ENCODE measurements at places on chromosomes 1 and 21. TPM values are rescaled to one million over a fixed set of nuclear protein-coding genes. Genes with fewer than 3 reads are reported as not detected.

Gene HES3
- not detected for total RNA-seq

Gene ACTL8
- not detected for total RNA-seq

DNA sequence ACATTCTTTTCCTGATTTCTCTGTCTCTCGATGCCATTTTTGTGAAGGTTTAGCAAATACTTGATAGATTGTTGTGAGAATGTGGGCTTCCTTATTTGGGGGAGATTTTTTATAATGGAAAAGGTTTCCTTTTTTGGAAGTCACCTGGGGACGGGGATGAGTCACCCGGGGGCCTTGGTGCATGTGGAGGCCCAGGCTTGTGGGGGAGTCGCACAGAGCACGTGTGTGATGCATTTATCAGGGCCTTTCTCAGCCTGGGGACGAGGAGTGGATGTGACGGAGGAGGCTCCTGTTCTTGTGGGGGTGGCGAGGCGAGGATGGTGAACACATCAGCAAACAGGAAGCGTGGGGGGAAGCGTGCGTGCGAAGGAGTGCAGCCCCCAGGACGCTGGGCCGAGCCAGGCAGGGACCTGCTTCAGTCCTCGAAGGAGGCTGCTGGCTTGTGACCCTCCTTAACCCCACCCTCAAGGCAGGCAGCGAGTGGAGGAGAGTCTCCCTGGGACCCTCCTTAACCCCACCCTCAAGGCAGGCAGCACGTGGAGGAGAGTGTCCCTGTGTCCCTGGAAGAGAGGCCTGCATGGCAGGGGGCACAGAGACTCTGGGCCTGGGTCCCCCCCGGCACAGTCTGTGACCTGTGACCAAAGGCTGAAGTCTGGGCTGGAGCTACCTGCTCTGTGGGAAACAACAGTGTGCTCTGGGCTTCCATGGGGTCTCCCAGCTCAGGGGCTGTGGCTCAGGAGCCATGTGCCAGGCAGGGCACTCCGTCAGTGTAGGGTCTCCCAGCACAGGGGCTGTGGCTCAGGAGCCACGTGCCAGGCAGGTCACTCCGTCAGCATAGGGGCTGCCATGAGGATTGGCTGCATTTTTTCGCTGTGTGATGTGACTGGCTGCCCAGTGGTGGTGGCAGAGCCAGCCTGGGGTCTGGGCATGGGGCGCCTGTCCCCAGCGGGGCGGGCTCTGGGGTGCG is 57.2 kb downstream of the AGPAT3 start:
- DNase-seq: no peak
- peaks cover 20% of the 10 kb centered on the region for H3K4me1 ChIP-seq
- no peak overlapping the region for H3K4me3 ChIP-seq
- H3K27me3 ChIP-seq: no peaks in the 10 kb centered on the region
- peaks cover 7% of the 10 kb centered on the region for H3K36me3 ChIP-seq

GRCh38 chr1:55658917-55659316 is 443.8 kb upstream of the USP24 start:
- no peak for DNase-seq
- no peaks in the 10 kb centered on the region for H3K27me3 ChIP-seq
- no peak overlapping the region for H3K27ac ChIP-seq
- no peak overlapping the region for H3K4me3 ChIP-seq
- H3K36me3 ChIP-seq: no peaks in the 10 kb centered on the region

- H3K4me3 ChIP-seq: peak overlapping the region; percentile 24
- DNase-seq: peak; percentile 56
- no peaks in the 10 kb centered on the region for H3K27me3 ChIP-seq
These were observed 155.9 kb upstream of the RUNX1 start for GRCh38 chr21:35204850-35205541.

DNA sequence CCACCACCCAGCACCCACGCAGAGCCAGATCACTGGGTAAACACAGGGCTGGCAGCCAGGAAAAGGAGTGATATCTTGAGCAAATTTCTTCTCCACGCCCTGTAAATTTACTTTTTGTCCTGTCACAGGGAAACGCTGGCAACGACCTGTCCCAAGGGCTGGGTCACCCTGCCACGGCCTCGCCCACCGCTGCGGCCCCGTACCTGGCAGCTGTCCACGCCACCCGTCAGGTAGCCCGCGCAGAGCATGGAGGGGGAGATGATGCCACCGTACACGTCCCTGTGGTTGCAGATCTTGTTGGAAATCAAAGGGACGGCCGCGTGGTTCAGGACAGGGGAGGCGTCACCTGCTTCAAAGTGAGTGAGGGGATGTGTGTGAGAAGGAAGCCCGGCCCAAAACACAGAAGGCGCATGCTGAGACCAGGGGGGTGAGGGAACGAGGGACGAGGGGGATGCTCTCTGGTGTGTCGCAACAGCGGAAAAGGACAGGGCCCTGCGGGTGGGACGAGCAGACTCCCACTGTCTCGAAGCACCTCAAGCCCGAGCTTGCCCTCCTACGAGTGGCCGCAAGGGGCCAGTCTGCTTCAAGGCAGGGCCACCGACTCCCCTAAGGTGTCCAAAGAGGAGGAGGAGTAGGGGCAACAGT is 10.1 kb upstream of the TFF1 start:
- no peak overlapping the region for H3K27ac ChIP-seq
- no peak overlapping the region for H3K4me3 ChIP-seq
- DNase-seq: no peak
- H3K4me1 ChIP-seq: no peaks in the 10 kb centered on the region

- no peaks in the 10 kb centered on the region for H3K27me3 ChIP-seq
- no peak for DNase-seq
- H3K4me3 ChIP-seq: no peak overlapping the region
- H3K36me3 ChIP-seq: peaks cover 68% of the 10 kb centered on the region
- peaks cover 14% of the 10 kb centered on the region for H3K4me1 ChIP-seq
These were observed 24.6 kb downstream of the NTPCR start for GRCh38 chr1:232974971-232975370.

DNA sequence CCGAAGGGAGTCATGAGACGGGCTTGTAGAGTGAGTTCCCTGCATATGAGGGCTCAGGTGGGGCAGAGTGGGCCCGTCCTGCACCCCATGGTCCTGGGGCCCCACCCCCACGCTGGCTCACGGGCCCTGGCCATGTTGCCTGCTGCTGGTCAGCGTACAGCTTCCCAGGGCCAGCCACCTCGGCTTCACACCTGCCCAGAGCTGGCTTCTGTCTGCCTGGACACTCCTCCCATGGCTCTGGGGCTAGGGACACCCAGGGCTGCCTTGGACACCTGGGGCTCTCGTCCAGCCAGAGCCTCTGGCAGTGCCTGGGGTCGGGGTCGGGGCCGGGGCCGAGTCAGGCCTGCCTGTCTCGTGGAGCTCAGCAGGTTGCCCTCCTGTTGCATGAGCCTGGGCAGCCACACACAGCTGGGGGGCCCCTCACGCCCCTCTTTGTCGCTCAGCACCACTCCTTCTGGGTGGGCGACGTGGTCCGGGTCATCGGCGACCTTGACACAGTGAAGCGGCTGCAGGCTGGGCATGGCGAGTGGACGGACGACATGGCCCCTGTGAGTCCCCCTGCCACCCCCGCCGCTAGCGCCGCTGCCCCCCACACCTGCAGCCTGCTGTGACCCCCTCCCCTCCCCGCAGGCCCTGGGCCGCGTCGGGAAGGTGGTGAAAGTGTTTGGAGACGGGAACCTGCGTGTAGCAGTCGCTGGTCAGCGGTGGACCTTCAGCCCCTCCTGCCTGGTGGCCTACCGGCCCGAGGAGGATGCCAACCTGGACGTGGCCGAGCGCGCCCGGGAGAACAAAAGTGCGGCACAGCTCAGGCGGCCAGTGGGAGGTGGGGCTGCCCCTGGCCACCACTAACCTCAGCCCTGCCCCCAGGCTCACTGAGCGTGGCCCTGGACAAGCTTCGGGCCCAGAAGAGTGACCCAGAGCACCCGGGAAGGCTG is 5.5 kb upstream of the MMP23B start:
- DNase-seq: no peak
- no peak overlapping the region for H3K4me3 ChIP-seq
- no peaks in the 10 kb centered on the region for H3K36me3 ChIP-seq
- peaks cover 8% of the 10 kb centered on the region for H3K4me1 ChIP-seq

DNA sequence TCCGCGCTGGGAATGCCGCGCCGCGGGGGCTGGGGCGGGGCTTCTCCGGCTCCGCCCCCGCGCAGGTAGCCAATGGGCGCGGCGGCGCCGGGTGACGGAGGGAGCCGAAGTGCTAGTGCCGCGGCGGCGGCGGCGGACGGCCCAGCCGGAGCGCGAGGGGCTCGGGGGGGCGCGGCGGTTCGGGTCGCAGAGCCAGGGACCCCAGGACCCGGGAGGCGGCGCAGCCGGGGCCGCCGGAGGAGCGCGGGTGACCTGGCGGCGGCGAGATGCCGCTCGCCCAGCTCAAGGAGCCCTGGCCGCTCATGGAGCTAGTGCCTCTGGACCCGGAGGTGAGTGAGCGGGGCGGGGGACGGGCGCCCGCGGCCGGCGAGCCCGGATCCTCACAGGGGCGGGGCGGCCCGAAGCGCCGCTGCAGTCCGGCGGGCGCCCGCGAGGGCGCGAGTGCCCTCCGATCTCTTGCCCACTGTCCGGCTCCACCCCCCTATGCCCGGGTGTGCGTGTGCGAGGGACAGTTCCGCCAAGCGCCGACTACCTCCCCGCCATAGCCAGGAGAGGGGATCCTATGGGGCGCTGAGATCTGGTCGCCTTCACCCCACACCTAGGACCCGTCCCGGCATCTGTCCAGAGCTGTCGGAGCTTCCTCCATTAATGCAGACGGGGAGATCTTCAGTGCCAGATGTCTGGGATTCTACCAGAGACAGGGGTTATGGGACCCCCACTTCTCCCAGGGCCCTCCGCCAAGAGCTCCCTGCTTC is at the start of gene RPS6KA1:
Gene RPS6KA1 (plus strand): TSS at position 107 of the 755 bp plus-strand sequence. CDS start 160 bp downstream, at position 267.
- H3K36me3 ChIP-seq: no peaks in the 10 kb centered on the region
- peak within 1 kb of the TSS; percentile 83 for H3K27ac ChIP-seq
- peak within 1 kb of the TSS; percentile 77 for H3K4me3 ChIP-seq
- H3K4me1 ChIP-seq: peaks cover 22% of the 10 kb centered on the region
- peak; percentile 88 for DNase-seq

DNA sequence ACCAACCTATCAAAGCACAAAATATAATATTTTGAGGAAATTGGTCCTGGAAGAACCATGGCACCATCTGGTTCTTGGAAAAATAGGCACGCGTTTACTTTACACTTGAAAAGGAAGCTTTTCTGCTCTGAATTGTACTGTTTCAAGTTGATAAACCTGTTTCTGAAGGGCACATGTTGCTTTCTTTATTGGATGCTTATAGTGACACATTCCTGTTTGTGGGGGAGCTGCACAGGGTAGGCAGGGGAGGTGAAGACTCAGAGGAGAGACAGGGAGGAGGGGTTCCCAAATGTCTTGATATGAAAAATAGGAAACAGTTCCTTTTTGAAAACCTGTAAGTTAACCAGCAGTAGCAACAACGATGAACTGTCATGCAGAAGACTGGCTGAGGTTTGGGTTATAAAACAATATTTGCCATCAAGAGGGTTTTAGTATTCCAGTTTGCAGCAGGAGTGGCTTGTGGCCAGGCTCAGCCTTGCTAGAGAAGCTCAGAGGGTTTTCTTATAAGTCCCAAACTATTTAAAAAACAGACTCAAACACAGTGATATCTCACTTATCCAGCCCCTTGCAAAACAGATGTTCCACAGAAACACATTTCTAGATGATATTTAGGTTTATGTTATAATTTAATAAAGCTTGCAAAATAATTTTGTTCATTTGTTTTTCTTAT is 127.0 kb upstream of the MROH9 start:
- no peak overlapping the region for H3K4me3 ChIP-seq
- no peak for DNase-seq
- peak overlapping the region; percentile 30 for H3K27ac ChIP-seq
- no peaks in the 10 kb centered on the region for H3K36me3 ChIP-seq
- peaks cover 9% of the 10 kb centered on the region for H3K27me3 ChIP-seq

All from mesothelial cell of epicardium (in vitro differentiated cells).